Activated naive CD4-positive, alpha-beta T cell treated with anti-CD3 and anti-CD28 coated beads for 36 hours (primary cell): ENCODE measurements at places on chromosomes 4 and X.
A peak's percentile ranks its signal among the peaks of the same experiment; 100 is the strongest.

DNA sequence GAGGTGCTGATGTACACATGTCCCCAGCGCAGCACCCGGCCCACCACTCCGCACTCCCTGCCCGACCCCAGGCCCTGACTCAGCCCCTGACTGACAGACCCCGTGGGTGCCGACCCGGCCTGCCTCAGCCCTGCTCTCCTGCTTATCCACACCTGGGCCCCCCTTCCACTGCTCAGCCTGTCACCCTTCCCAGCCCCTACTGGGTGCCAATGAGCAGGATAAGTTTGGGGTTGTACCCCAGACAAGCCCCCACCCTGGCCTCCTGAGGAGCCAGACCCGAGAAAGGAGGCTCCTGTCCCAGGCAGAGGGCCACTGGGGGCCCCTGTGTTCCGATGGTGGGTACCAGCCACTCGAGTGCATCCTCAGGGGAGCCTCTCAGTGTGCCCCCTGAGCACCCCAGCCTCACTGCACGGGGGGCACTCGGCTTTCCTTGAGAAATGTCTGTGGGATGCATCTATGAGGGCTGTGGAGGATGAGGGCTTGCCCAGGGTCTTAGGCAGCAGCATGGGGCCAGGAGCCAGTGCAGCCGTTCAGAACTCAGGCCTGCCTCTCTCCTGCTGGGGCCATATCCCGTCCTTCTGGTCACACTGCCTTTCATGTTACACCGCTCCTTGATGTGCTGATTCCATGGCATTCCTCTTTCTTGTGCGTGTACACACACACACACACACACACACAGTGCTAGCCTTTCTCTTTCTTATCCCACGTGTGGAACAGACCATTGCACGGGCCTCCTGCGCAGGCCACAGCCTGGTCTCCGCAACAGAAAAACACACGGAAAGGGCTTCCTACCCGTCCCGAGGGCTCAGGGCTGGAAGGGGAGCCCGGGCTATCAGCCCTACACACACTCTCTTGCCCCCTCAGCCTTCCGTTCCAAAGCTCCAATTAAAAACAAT, 220.1 kb upstream of the PSAPL1 start:
- no peak overlapping the region for H3K27ac ChIP-seq
- peaks cover 9% of the 10 kb centered on the region for H3K4me1 ChIP-seq
- peaks cover 3% of the 10 kb centered on the region for H3K27me3 ChIP-seq

GRCh38 chr4:98674404-98675173, 16.2 kb upstream of the TSPAN5 start:
- H3K4me1 ChIP-seq, result peaks cover 20% of the 10 kb centered on the region
- H3K36me3 ChIP-seq, result no peaks in the 10 kb centered on the region
- H3K27ac ChIP-seq, result no peak overlapping the region
- no peaks in the 10 kb centered on the region for H3K27me3 ChIP-seq
- no peak overlapping the region for H3K4me3 ChIP-seq

DNA sequence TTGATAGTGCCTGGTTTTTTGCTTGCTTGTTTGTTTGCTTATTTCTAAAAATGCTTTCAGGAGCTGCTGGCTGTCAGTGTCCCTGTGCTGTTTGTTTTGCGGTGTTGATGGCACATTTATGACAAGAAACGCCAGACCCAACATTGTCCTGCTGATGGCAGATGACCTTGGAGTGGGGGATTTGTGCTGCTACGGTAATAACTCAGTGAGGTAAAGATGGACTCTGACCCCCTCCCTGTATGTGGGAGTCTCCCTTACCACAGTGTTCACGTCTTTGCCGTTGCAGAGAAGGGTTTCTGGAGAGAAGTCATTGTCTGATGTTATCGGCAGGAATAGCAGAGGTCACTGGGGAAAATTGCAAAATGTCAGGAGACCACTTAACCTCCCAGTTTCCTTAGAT, at the start of gene ARSH:
TSS of gene ARSH (plus strand) at position 52 of the 400 bp plus-strand sequence. CDS start at position 119, 67 bp downstream.
- no peak within 1 kb of the TSS for H3K27ac ChIP-seq
- no peaks in the 10 kb centered on the region for H3K27me3 ChIP-seq
- DNase-seq, result no peak

DNA sequence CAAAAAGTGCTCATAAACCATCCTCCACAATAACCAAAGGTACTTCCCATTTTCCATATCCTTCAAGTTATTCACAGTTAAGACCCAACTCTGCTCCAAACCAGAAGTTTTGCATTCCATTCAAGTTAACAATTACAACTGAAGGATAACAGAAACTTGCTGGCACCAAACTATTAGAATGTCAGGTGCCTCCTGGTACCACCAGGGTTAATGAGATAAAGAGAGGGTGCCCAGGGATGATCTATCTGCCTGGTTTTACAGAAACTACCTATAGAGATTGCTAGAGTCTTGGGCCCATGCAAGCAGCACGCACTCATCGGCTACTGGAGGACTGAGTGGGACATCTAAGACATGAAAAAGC, 114.6 kb downstream of the RBM47 start:
- no peak overlapping the region for H3K27ac ChIP-seq
- H3K4me1 ChIP-seq, result peaks cover 16% of the 10 kb centered on the region
- H3K27me3 ChIP-seq, result no peaks in the 10 kb centered on the region
- DNase-seq, result no peak
- no peak overlapping the region for H3K4me3 ChIP-seq

DNA sequence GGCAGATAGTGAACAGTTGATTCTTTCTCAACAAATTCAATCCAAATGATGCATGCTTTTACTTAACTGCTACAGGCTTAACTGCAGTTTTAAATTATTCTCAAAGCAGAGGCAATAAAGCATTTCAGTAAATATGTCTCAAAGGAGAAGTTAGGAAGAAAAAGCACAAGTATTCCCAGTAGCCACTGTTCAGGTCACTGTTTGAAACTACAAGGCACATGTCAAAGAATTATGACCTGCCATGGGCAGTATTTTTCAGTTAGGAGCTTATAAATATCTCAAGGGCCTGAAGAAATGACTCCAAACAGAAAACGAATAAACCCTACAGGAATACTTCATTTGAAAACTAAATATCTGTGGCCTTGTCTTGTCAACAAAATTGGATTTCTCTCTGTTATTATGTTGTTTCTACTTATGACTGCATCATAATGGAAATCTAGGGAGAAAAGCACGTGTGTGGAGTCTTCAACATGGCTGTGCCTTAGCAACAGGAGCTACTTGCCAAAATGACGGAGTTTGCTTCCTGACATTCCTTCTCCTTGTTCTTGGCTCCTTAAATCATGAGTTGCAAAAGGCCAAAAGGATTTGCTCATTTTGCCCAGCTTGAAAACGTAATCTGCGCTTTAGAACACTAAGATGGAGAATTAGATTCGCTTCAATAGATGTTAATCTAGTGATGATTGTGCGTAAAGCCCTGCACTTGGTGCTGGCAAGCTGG, 67.6 kb upstream of the GPR101 start:
- H3K36me3 ChIP-seq, result no peaks in the 10 kb centered on the region
- H3K27me3 ChIP-seq, result no peaks in the 10 kb centered on the region
- no peak overlapping the region for H3K4me3 ChIP-seq

- peaks cover 3% of the 10 kb centered on the region for H3K27me3 ChIP-seq
- H3K36me3 ChIP-seq, result peaks cover 20% of the 10 kb centered on the region
- no peak for DNase-seq
- H3K4me3 ChIP-seq, result no peak overlapping the region
- no peak overlapping the region for H3K27ac ChIP-seq
- H3K4me1 ChIP-seq, result no peaks in the 10 kb centered on the region
Observed at GRCh38 chr4:75907966-75908365, 5.7 kb upstream of the PPEF2 start.

DNA sequence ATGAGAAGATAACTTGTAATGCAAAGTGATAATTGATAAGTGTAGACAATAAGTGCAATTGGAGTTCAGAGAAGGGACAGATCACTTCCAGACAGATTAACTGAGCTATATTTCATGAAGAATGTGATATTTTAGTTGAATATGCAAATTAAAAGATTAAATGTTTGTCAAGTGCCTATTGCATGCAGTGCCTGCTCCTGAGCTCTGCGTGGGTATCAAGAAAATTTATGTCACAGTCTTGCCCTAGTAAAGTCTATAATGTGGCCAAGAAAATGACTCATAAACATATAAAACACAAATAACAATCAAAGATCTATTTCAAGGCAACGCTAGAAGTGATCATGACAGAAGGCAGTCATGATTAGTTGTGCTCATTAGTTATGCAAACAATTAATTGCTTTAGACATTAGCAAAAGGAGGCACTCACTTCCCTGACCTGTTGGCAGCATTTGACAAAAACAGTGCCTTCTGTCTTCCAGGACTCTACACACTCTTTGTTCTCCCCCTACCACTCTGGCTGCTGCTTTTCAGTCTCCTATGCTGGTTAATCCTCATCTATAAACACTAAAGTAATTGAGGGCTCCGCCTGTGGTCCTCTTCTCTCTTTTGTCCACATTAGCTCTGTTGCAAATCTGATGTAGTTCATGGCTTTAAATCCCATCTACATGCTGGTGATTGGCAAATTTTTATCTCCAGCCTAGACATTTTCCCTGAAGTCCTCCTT, 47.7 kb downstream of the ARHGEF38 start:
- H3K36me3 ChIP-seq, result no peaks in the 10 kb centered on the region
- no peaks in the 10 kb centered on the region for H3K4me1 ChIP-seq

- H3K4me3 ChIP-seq, result no peak overlapping the region
- peaks cover 1% of the 10 kb centered on the region for H3K4me1 ChIP-seq
- H3K27me3 ChIP-seq, result no peaks in the 10 kb centered on the region
- no peak overlapping the region for H3K27ac ChIP-seq
- no peak for DNase-seq
Observed at GRCh38 chr4:80767944-80768343, 262.6 kb upstream of the BMP3 start.

- H3K36me3 ChIP-seq, result no peaks in the 10 kb centered on the region
- H3K4me1 ChIP-seq, result no peaks in the 10 kb centered on the region
- H3K4me3 ChIP-seq, result no peak overlapping the region
Observed at GRCh38 chr4:34157547-34157946, 2086.8 kb downstream of the ARAP2 start.

DNA sequence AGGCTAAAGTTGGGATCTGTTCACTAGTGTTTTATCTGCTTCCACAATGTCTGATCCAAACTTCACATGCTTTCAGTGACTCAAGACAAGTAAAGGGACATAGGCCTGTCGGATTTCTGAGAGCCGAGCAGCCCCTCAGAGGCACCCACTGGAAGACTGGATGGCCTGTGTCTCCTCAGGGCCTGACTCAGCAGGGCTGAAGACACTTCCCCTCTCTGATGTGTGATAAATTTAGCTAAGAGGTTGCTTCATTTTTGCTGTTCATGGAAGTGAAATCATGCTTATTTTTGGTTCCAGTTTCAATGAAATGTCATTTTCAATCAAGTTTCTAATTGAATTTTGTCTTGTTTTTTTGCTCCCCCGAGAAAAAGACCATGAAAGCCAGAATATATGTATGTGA, 93.7 kb downstream of the MXRA5 start:
- DNase-seq, result no peak
- no peaks in the 10 kb centered on the region for H3K36me3 ChIP-seq
- no peaks in the 10 kb centered on the region for H3K4me1 ChIP-seq
- H3K4me3 ChIP-seq, result no peak overlapping the region
- peaks cover 4% of the 10 kb centered on the region for H3K27me3 ChIP-seq

DNA sequence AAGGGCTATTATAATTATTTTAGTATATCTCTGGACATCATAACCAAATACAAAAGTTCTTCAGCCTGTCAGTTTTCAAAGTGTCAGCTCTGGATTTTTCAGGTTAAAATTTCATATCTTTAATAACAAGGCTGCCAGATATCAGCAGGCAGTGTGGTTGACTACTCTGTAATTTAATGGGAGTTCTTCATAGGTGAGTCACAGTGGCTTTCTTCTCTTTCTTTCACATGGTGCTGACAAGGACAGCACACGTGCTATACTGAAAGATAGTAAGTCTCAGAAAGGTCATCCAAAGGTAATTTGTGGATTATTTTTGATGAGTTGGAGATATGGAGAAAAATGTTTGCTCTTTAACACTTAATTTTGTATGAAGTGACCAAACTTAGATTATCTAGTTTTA, 43.2 kb downstream of the GALNT7 start:
- H3K27me3 ChIP-seq, result no peaks in the 10 kb centered on the region
- H3K4me1 ChIP-seq, result peaks cover 17% of the 10 kb centered on the region
- DNase-seq, result no peak

GRCh38 chr4:76630741-76631140, 195.7 kb downstream of the SHROOM3 start:
- DNase-seq, result no peak
- no peaks in the 10 kb centered on the region for H3K36me3 ChIP-seq
- no peak overlapping the region for H3K4me3 ChIP-seq
- no peak overlapping the region for H3K27ac ChIP-seq

- DNase-seq, result no peak
- H3K4me1 ChIP-seq, result no peaks in the 10 kb centered on the region
- H3K4me3 ChIP-seq, result no peak overlapping the region
- no peaks in the 10 kb centered on the region for H3K36me3 ChIP-seq
Observed at GRCh38 chr4:123825596-123826291, 429.1 kb downstream of the SPRY1 start.

DNA sequence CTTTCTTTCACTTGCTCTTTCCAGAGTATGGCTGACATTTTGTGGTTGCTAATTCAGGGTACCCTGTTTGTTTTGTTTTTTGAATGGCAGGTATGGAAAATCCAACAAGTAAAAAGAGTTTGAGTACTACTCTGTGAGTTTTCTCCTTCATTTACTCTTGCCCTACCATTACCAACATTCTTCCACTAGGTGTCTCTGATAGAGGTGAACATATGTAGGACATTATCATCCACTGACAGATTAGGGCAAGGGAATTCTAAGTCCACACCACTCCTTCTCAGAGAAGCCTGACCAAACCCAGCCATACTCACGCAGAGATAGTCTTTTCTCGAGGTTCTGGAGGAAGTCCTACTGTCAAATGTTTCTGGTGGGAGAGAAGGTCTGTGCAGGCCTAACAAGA, 36.7 kb upstream of the HDAC8 start:
- DNase-seq, result no peak
- no peaks in the 10 kb centered on the region for H3K4me1 ChIP-seq
- H3K36me3 ChIP-seq, result peaks cover 13% of the 10 kb centered on the region
- H3K27me3 ChIP-seq, result peaks cover 1% of the 10 kb centered on the region
- H3K27ac ChIP-seq, result no peak overlapping the region
- no peak overlapping the region for H3K4me3 ChIP-seq

- peak within 1 kb of the TSS; percentile 94 for H3K27ac ChIP-seq
- H3K27me3 ChIP-seq, result no peaks in the 10 kb centered on the region
- peaks cover 37% of the 10 kb centered on the region for H3K4me1 ChIP-seq
- H3K36me3 ChIP-seq, result no peaks in the 10 kb centered on the region
Observed at GRCh38 chrX:130171446-130172126, at the start of gene RAB33A. TSS of gene RAB33A (plus strand) at chrX:130171962. CDS start at chrX:130172063, 101 bp downstream.

GRCh38 chr4:167475951-167476350, 241.7 kb upstream of the SPOCK3 start:
- no peak for DNase-seq
- H3K27me3 ChIP-seq, result no peaks in the 10 kb centered on the region
- H3K4me1 ChIP-seq, result no peaks in the 10 kb centered on the region
- H3K36me3 ChIP-seq, result no peaks in the 10 kb centered on the region
- H3K27ac ChIP-seq, result no peak overlapping the region

GRCh38 chr4:105978684-105979296, 83.5 kb downstream of the NPNT start:
- DNase-seq, result no peak
- no peaks in the 10 kb centered on the region for H3K4me1 ChIP-seq
- H3K4me3 ChIP-seq, result no peak overlapping the region
- no peaks in the 10 kb centered on the region for H3K36me3 ChIP-seq
- no peak overlapping the region for H3K27ac ChIP-seq
- no peaks in the 10 kb centered on the region for H3K27me3 ChIP-seq
